ENCODE measurements at places on chromosomes 4 and X.

GRCh38 chrX:87403551-87403950 is 114.1 kb upstream of the KLHL4 start:
- DNase-seq = no peak

- no peak for DNase-seq
Measured at GRCh38 chrX:105210258-105210657, 10.2 kb downstream of the TEX13A start.

- no peak for DNase-seq
Measured at GRCh38 chr4:87523307-87523706, 5.9 kb downstream of the SPARCL1 start.

- no peak for DNase-seq
Measured at GRCh38 chr4:79651456-79651855, 243.4 kb upstream of the GK2 start.

DNA sequence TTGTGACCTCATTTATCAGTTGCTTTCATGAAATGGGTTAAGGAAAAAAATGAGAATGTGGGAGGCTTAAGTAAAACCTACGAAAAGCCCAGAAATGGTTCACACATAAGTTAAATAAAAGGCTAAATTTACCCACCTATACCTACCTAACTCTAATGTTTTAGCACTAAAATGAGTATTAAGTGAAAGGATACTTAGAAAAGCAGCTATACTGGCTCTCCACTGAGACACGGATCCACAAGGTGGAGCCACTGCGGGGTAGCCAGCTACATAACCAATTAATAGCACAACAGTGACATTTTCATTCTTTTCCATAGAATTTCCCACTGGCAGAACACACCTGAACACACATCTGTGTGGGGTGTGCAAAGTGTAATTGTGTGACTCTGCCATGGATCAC is 101.9 kb downstream of the MAML3 start:
- peak; percentile 25 for DNase-seq

DNA sequence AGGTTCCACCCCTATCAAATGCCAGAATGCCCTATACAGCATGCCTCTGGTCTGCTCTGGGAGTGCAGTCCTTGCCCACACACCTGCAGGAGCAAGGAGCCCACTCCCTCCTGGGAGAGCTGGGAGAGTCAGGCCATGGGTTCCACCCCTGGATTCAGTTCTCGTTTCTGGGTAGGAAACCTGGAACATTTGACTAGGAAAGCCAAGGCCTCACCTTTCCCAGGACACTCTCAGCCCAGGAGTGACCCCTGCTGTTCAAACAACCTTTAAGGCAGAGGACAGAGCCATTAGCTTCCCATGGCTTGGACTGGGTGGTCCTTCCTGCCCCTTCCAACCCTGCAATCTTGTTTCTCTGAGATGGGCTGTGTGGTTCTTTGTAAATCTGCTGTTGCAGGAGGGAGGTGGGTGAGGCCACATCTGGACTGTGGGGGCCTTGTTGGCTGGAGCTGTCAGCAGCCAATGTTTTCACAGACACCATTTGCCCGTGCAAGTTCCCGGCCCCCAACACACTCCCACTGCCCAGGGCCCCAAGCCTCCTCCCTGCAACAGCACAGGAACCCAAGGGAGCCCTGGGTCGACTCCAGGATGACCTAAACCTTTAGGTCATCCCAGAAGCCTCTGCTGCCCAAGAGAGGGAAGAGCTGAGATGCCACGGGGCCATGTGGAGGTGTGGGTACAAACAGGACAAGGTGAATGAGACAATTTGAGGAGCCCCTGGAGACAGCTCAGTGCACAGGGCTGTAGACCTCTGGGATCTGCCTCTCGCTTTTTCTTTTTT is 104.4 kb downstream of the PJA1 start:
- no peak for DNase-seq

DNA sequence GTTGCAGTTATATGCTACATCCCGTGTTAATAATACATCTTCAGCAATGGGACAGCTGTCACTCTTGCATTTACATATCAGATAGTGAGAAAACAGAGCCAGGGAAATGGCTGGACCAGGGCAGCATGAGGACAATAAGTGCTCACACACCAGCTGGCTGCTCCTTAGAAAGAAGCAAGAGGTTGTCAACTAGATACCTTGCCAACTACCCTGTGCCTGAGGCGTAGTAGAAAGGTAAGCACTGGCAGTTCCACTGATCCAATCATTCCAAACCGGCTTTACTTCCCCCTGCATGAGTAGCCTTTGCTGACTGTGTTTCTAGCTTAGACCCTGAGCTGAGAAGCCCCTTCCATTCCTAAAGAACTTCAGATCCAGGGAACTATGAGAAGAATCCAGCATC is 52.2 kb upstream of the FGF13 start:
- no peak for DNase-seq

GRCh38 chr4:61380865-61381264 is 180.7 kb downstream of the ADGRL3 start:
- no peak for DNase-seq

GRCh38 chr4:24471486-24472160 is 112.7 kb downstream of the DHX15 start:
- DNase-seq = no peak

GRCh38 chr4:47914926-47915237 is 499 bp upstream of the NFXL1 start:
- no peak for DNase-seq

DNA sequence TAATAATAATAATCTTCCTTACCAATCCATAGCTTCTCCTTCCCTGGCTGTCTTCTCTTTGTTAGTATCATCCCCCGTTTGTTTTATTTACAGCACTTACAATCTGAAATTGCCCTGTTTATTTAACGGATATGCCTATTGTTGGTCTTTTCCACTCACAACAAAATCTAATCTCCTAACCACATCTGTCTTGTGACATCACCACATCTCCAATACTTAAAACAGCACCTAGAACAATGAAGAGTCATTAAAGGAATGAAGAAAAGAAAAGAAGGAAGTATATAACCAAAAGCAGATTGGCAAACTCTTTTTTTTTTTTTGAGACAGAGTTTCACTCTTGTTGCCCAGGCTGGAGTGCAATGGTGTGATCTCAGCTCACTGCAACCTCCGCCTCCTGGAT is 38.7 kb upstream of the JADE1 start:
- no peak for DNase-seq

GRCh38 chrX:150157291-150157690 is 205.8 kb upstream of the MAMLD1 start:
- DNase-seq = no peak

GRCh38 chr4:7013175-7013574 is 30.0 kb upstream of the TADA2B start:
- DNase-seq = no peak

GRCh38 chr4:152938237-152938947 is 2.3 kb downstream of the FHDC1 start:
- DNase-seq = no peak

DNA sequence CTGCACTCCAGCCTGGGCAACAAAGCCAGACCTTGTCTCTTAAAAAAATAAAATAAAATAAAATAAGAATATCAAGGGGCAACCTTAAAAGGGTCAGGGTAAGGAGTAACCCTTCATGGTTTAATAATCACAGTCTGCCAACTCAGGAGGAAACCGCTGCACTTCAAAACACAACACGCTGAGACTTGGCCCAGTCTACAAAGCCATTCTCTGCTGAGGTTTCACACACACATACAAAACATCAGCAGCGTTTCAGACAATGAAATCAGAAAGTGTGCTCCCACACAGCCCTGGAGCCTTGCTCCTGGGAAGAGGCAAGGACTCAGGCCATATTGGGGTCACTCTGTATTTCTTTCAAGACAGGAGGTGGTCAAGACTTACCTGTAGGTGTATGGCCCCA is 18.3 kb downstream of the SCARB2 start:
- DNase-seq = no peak

GRCh38 chrX:25601323-25601722 is 536.8 kb upstream of the MAGEB18 start:
- no peak for DNase-seq

GRCh38 chrX:129653971-129654651 is 645 bp downstream of the APLN start:
- no peak for DNase-seq

DNA sequence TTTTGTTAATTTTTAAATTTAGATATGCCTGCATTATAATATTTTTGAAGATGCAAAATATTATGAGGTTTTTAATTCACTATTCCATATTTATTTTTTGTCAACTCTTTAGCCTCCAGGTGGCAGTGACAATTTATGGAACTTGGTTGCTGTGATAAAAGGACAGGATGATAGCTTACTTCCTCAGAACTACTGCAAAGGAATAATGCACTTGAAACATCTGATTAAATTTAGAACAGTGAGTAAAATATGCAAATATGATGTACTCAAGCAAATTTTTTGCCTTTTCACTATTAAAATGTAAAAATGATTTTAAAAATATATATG is 45.1 kb downstream of the SPATA4 start:
- DNase-seq = no peak

DNA sequence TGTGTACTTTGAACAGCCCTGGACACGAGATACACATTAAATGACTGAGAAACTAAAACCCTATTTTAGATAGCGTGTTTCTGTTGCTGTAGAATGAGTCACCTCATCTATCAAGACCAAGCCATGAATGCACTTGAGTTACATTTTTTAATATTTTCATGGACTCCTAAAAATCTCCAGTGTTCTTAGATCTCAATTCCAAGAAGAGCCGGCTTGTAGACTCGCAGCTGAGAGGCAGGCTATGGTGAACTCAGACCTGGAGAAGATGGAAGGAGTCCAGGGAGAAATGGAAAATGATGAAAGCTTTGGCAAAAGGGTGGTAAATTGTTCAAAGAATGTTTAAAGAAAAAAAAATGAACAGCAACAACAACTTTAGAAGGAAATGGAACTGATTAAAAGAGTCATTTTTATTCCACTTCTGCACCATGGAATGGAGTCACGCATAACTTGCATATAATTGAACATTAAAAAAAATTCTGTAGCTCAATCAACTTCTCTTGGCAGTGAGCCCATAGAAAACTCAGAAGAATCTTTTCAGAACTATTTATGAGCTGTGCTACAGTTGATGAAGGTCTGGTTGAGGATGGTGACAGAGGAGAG is 129.8 kb downstream of the MXRA5 start:
- no peak for DNase-seq

Data from CD4-positive, alpha-beta T cell treated with Interleukin-1 beta for 1 hour (primary cell).